EH (cell line): ENCODE measurements at places on chromosomes 3 and 15.

DNA sequence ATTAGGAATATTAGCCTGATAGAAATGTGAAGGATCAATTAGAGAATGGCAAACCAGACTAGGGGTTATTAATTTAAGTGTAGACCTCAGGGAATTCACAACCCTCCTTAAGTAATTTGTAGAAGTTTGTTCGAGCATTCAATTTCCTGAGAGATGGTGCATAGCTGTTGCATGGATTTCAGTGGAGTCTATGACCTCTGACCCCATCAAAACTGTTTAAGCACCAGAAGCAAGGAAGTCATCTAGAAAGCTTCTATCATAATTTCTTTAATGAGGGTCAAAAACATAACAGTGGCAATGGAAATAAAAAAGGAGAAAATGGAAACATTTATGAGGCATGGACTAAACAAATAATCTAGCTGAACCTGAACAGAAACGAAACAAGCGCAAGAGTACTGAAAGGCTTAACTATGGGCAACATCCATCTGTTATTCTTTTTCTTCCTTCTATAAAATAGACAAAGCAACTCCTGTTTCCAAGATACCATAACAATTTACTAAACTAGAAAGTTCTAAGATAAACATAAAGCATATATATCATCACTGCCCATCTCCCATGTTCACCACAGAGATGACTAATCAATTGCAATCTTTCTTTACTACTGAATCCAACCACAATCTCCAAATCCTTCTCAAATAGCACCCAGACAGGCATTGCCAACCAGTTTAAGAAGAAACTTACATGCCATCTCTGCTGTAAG is 151.4 kb downstream of the THRB start:
- peak; percentile 56 for DNase-seq

DNA sequence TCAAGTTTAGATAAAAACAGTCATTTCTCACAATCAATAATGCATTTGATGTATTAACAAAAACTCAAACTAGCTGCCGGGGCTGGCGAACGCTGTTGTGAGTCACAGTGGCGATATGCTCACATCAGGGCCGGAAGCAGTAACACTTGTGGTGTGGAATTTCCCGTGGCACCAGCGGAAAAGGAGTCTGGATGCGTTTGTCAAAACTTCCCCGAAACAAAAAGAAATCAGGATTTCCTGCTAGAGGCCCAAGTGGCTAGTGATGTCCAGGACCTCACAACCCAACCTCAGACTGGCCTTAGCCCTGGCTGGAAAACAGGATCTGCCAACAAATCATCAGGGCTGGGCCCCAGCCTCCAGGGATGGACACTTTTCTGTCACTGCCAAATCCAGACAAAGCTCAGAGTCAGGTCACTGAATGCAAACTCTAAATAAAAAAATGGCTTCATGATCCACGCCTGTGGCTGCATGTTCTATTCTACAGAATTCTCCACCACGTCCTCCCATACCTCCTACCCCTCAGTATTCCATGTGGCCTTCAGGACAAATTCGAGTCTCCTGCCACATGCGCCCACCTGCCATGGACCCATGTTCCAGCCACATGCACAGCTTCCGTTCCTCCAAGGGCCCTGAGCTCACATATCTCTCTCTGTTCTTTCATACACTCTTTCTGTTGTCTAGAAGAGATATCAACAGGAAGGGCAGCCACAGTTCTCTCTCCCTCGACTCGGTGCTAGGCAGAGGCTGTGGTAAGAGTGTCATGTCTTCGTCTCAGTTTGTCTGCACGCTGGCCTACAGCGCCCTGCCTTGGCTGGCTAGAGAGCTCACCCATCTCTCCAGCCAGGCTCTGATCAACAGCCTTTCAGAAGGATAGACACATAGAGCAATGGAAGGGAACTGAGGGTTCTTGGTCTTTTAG is 35.4 kb downstream of the EHD4 start:
- no peak for DNase-seq

DNA sequence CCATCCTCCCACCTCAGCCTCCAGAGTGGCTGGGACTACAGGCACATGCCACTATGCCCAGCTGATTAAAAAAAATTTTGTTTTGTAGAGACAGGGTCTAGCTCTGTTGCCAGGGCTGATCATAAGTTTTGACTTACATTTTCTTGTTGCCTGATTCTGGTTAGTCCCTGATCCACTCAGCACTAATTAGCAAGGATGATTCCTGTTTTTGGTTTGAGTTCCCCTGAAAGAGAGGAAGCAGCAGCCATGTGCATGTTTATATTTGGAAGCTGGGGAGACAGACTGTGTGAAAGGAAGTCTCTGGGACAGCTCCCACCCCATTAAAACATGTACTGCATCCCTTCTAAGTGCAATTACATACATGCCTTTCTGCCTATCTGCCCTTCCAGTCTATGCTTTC is 3.6 kb upstream of the NCK1 start:
- DNase-seq, result peak; percentile 57

GRCh38 chr3:188360364-188360881 is 206.5 kb downstream of the LPP start:
- DNase-seq, result peak; percentile 44

DNA sequence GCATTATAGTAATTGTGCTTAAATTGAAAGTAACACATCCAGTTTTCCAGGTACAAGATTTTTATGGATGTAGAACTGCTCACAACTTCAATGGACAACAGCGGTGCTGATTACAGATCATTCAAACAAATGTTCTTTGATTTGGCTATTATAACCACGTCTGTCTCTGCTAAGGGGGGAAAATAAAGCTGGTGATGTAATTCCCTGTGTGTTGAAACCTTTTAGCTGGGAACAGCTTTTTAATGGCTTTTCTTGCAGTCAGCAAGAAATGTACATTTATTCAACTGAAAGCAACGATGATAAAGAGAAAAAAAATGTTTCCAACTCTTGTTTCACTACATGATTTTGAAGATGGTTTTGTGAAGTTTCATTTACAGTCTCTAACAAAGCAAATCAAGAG is 431.9 kb upstream of the AGTR1 start:
- no peak for DNase-seq

DNA sequence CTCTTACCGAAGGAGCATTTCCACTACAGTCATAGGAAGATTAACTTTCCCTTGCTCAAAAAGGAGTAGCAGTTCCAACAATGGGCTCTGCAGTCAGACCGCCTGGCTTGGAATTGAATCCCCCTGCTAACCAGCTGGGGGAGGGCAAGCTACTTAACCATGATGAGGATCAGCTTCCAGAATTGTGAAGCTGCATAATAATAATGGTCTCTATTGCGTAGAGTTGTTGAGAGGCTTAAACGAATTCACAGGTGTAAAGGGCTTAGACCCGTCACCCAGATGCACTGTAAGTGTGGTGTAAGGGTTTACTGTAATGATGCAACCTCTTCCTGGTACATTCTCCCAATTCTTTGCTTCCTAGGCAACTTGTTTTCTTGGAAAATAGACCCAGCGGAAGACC is 185.2 kb upstream of the RGMA start:
- DNase-seq, result no peak

DNA sequence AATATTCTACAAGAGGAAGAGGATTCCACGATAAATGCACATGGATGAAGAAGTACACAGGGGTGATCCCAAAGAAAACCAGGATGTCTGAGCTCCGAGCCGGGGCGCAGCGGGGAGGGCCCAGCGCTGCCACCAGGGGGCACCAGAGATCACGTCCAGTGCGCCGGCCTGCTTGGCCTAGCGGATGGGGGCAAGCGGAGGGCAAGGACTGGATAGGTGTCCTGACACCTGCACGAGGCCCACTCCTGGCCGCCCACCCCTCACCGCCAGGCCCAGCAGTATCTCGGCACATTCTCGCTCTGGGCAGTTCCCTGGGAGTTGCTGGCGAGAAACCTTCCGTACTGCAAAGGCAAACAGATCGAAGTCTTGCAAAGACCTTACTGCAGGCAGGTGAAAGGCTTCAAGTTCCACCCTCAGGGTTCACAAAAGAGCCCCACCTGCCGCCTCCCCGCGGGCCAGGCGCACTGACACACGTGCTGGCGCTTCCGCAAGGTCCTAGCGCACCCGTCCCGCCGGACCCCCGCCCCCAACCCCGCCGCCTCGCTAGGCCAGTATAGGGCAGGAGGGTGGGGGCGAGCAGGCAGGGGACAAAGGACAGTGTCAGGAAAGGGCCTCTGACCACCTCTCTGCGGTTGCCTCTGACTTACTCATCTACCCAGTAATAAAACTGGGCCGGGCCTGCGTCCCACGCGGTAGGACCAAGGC is 3.3 kb downstream of the ANKRD63 start:
- DNase-seq, result peak; percentile 58

DNA sequence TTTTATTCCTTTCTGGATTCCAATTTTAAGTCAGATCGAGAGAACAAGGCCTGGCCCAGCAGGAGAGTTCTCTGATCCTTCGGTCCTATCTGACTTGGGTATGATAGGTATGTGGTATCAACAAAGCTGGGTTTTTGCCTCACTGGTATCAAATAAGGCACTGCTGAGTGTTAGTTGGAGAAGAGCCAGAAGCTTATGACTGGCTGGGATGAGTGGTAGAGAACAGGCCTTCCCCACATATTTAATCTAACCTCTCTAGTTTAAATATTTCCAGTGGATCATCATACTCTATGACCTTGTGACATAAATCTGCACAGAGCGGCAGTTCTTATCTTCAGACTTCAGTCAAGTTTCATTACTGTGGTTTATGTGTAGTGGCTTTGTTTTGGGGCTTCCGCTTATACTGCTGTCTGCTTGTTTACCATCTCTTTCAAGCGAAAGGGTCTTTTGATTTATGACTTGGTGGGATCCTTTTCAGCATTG is 164.5 kb downstream of the PTPRG start:
- DNase-seq, result peak; percentile 63

- DNase-seq, result peak; percentile 89
These were observed 37.3 kb upstream of the RFTN1 start for GRCh38 chr3:16550676-16551341.

GRCh38 chr3:5016211-5017161 is 37.2 kb downstream of the BHLHE40 start:
- peak; percentile 44 for DNase-seq

- DNase-seq, result peak; percentile 88
These were observed at the start of gene EDC3 for GRCh38 chr15:74695597-74696397. Gene EDC3, minus strand, starts transcription at chr15:74696024. Its CDS starts 20,900 bp downstream, at chr15:74675124.

GRCh38 chr15:33154351-33155166 is 40.0 kb downstream of the FMN1 start:
- DNase-seq, result peak; percentile 90

GRCh38 chr15:101168898-101169494 is 82.9 kb downstream of the CHSY1 start:
- DNase-seq, result no peak
